Skin of body (tissue), 3 donors: ENCODE measurements at places on chromosomes 7 and 10. TPM values are rescaled to one million over a fixed set of nuclear protein-coding genes. Genes with fewer than 3 reads are reported as not detected.

The ZP3 gene
- 0.79 TPM for total RNA-seq

The RNF133 gene
- total RNA-seq, result 0.39 TPM

The TAC1 gene
- 3.8 TPM for total RNA-seq

The COL17A1 gene
- 128 TPM for total RNA-seq

The C10orf53 gene
- total RNA-seq, result not detected
